MG63 (cell line): ENCODE measurements at places on chromosomes 11 and 22. TPM values are rescaled to one million over a fixed set of nuclear protein-coding genes. Genes with fewer than 3 reads are reported as not detected.

The ZBTB16 gene
- total RNA-seq = not detected in 2 replicates

The EXPH5 gene
- 2.0 TPM in 1 of 2 replicates, not detected in the other for total RNA-seq

The MS4A7 gene
- total RNA-seq = not detected in 2 replicates

The MMP12 gene
- total RNA-seq = 0.12 TPM in 1 of 2 replicates, not detected in the other

The CAPN1 gene
- 99.3 and 167 TPM in 2 replicates for total RNA-seq

The RIMBP3C gene
- 0.30 and 0.49 TPM in 2 replicates for total RNA-seq

The MUC2 gene
- not detected in 2 replicates for total RNA-seq

- DNase-seq = no peak
Observed at GRCh38 chr11:10875430-10876021, 17.7 kb upstream of the ZBED5 start.

DNA sequence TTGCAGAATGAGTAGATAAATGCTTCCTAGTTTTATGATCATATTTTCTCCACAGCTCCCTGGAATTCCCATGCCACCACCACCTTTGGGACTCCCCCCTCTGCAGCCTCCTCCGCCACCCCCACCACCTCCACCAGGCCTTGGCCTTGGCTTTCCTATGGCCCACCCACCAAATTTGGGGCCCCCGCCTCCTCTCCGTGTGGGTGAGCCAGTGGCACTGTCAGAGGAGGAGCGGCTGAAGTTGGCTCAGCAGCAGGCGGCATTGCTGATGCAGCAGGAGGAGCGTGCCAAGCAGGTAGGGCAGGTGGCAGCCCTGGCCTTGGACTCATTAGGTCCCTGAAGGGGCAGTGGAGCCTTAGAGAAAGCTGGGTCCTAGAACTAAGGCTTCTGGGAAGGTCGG, 2.9 kb downstream of the SF3B2 start:
- no peak for DNase-seq

DNA sequence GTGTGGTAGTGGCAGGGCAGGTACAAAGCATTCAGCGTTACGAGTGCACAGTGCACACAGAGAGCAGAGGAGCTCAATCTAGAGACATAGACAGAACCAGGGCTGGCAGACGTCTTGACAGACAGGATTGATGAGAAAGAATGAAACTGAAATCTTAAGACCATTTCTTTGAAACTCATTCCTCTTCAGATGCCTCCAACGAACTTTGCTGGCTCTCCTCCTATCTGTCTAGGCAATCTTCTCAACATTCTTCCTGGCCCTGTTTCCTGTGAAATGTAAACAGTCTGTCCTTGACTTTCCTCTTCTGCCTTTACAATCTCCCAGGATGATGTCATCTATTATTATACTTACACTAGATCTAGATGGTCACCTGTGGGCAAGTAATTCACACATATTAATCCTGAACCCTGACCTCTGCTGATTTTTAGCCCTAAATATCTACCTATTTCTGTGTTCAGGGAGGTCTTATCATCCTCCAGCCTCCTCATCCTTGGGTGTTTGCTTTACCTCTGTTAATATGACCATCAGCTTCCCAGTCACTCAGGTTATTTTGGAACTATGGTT, 119.5 kb downstream of the ENTHD1 start:
- no peak for DNase-seq

GRCh38 chr11:60498853-60499252, 6.3 kb downstream of the MS4A12 start:
- peak; percentile 82 for DNase-seq

DNA sequence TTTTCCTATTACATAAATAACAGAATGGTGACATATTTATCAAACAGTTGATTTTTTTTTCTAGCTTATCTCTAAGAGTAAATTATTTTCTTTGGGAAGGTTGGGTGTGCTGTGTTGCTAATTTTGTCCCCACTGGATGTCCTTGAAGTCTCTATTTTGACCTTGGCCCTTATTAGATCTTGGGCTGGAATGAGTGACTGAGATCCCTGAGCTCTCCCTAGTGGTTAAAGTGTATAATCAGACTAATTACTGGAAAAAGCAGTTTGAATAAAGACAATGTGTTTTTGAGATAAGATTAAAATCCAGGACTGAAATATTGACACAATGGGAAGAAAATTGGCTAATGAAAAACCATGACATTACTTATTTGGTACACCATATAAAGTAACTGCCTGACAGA, 56.1 kb downstream of the AASDHPPT start:
- no peak for DNase-seq
